ENCODE measurements at places on chromosomes 2 and 18.

DNA sequence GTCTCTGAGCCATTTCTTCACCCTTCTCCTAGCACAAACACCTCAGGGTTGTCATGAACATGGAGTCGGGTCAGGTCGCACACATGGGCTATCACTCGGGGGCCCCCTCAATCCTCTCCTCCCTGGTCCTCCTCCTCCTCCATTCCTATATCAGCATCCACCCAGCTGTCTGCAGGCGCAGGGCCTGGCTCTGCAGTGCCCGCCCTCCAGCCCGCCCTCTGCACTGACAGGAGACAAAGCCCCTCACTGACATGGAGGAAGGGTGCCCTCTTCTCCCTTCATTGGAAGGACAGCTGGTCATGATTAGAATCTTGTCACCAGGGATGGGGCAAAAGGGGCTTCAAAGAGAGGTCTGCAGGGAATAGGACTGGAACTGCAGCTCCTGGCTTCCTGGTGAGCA lies 21.7 kb downstream of the HS1BP3 start:
- DNase-seq, result no peak

- DNase-seq, result no peak
Observed at GRCh38 chr2:210586381-210586780, 30.0 kb downstream of the CPS1 start.

- DNase-seq, result peak; percentile 31
Observed at GRCh38 chr2:41764919-41765318, 282.9 kb upstream of the PKDCC start.

DNA sequence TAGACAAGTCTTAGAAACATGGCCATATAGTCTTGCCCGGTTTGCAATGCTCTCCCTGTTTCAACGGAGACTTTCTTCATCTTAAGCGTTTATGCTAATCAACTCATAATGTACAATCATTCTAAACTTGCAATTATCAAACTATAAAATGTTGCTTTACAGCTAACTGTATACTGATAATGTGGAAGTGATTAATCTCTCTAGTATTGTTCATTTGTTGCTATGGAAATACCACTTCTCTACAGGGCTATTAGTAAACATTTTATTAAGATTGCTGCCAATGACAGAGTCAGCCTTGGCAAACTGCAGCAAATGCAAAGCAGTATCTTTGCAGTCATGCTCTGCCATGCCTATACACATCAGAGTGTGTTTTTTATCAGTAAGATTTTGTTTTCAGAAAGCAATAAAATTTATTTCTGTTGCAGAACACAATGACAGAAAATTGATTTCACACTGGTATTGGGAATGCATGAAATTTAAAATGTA lies 1201.8 kb upstream of the CDH2 start:
- DNase-seq, result no peak

DNA sequence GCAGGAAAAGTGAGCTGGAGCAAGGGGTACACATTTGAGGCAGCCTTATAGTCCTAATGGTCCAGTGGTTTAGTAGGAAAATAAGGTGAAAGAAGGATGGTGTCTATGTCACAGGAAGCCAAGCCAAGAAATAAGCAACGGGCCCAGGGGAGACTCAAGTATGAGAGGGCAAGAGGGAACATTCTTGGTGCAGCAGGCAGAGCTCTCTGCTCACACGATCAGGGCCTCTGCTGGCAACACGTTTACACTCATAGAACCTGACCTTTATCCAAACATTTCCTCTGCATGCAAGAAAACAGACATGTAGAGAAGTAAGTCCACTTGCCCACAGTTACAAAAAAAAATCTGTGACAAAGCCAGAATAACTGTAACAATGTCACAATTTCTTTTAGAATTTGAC lies 32.6 kb upstream of the LRRC30 start:
- no peak for DNase-seq

- no peak for DNase-seq
Observed at GRCh38 chr2:196492946-196493345, 146.6 kb upstream of the CCDC150 start.

DNA sequence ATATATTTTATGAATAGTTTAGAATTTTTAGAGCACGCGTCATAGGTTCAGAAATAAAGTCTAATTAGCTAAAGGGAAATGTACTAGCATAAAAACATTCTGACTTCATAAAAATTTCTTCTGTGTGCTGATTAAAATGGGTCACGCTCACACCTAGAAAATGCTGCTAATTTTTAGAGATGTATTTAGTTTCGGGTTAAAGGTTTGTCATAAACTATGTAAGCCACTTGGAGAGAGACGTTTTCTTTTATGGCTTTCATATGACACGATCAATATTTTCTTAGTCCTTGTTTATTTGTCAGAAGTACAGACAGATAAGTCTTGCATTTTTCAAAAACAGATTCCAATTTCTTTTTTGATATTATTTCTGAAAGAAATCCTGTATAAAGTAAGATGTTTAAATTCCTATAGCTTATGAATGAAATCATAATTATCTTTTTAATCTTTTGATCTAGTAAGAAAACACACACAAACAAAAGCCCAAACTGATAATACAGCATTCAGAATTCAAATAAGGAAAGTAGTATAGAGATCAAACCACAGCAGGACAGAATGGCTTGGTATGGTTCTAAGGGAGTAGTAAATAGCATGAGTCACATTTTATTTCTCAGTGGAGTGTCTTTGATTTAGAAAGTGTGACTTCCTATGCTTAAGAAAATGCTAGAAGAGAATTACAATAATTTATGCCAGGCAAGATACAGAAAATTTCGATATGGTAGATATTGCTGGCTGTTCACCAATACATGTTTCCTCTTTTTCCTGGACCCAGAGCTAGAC lies 236.6 kb downstream of the GPD2 start:
- DNase-seq, result no peak

DNA sequence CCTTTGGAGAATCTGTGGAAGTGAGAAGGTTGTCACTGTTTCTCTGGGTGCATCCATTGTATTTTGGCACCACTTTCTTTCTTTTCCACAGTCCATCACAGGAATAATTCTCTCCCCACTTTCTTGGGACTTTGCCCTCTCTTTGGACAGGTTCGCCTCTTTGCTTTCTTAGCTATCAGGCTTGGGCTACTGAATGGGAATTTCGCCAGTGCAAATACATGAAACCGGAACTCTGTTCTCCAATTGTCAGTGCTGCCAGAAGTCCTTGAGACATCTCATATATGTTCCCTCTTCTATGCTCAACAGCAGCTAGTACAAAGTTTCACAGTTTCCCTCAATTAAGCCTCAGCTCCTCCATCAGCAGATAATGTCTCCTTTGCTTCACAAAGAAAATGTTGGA lies 76.2 kb downstream of the NABP1 start:
- DNase-seq, result no peak

GRCh38 chr18:48136827-48137373 lies 206.4 kb upstream of the SMAD2 start:
- DNase-seq, result peak; percentile 43

GRCh38 chr18:44748582-44748981 lies 67.9 kb downstream of the SETBP1 start:
- DNase-seq, result no peak

DNA sequence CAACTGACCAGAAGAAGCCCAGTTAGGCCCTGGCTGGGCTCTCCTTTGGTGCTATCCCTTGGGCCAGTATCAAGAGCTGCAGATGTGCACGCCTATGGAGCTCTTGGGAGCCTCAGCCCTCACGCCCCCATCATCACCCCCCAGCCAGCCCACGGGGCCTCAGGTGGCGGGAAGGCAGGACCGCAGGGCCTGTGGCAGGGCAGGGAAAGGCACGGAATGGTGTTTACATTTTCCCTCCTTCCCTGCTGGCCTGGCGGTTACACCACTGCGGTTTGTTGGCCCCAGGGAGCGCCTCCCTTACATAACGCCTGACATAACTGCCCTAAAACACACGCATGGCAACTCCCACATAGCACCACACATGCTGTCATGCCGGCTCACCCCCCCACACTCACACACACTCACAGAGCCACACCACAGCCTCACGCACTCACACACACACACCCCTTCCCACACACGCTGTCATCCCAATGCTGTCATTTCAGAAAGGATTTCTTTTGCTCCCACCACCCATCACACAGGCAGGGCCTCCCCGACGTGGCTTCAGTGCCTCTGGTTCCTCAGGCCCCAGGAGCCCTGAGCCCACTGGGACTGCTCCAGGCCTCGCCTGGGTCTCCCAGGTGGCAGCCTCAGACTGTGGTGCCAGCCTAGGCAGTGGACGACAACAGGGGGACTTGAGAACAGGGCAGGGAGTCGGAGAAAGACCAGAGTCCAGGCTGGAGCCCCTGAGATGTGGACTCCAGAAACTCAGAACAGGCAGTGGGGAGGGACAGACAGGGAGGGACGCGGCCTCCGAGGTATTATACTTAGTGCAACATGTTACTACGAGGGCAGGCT lies 15.7 kb downstream of the ZFP36L2 start:
- DNase-seq, result no peak

- no peak for DNase-seq
Observed at GRCh38 chr2:239727776-239728600, 297.2 kb downstream of the NDUFA10 start.

DNA sequence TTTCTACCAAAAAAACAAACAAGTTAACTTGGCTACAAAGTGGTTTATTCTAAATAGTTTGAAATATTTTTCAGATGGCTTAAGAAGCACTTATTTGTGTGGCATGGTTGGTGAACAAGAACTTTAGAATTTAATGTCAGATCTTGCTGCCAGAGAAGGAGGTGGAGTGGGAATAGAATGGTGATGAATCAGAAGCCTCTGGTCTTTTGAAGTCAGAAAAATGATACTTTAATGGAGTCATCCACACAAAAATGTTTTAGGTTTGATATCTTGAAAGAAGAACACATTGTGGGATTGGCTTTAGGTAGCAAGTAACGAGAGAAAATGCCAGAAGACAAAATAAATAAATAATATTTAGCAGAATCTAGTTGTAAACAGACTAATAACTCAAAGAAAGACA lies 243.1 kb upstream of the FANCL start:
- no peak for DNase-seq

- no peak for DNase-seq
Observed at GRCh38 chr2:46123013-46123412, 174.2 kb upstream of the EPAS1 start.

DNA sequence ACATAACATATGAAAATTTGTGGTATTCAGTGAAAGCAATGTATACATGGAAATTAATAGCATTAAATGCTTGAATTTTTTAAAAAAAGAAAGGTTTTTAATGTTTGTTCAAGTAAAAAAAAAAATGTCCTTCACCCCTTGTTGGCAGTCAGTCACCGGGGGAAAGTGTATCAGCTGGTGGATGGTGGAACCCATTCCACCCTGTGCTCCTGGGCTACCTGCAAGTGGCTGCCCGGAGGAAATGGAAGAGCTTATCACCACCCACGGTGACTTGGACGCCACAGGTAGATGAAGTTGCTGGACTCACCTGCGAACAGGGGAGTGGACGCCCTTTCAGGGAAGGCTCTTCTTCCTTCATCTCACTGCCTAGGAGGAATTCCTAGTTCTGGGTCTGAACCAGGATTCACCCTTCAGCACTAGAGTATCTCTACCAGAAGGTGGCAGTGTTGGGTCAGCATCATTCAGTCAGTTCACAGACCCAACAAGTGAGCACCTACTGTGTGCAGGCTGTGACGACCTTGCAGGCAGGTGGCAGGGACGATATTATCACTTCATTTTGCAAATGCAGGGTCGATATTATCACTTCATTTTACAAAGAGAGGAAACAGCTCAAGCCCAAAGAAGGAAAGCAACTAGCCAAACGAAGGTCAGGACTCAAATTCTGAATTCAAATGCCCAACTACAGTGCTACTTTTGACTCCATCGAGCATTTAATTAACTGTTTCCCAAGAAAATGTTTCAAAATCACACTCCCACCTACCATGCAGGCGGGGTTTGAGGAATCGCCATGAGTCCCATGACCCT lies 35.8 kb downstream of the CIB4 start:
- peak; percentile 50 for DNase-seq

DNA sequence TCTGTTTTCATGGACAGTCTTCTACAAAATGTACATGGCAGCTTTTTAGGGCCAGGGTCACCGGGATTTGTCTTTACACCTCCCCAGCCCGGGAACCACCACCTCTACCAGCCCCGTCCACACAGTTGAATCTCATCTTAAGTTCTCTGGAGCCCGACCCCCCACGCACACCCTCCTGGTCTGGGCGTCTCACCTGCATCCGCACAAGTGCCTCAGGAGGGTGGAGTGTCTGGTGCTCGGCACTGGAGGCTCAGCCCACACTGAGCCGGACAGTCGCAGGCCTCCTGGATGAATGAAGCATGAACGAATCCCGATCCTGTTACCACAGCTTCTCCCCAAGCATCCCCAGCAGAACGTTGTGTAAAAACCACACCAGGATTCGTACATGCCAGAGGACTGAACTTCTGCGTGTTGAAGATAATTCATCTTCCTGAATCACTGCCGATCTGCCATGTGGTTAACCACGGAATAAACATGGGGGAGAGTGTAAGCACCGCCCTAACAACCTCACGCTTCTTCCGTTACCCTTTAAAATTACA lies 162.0 kb downstream of the RTP5 start:
- DNase-seq, result no peak

GRCh38 chr2:102063487-102063911 lies 71.7 kb downstream of the IL1R2 start:
- DNase-seq, result no peak

- no peak for DNase-seq
Observed at GRCh38 chr2:196365145-196365544, 193.8 kb upstream of the STK17B start.

DNA sequence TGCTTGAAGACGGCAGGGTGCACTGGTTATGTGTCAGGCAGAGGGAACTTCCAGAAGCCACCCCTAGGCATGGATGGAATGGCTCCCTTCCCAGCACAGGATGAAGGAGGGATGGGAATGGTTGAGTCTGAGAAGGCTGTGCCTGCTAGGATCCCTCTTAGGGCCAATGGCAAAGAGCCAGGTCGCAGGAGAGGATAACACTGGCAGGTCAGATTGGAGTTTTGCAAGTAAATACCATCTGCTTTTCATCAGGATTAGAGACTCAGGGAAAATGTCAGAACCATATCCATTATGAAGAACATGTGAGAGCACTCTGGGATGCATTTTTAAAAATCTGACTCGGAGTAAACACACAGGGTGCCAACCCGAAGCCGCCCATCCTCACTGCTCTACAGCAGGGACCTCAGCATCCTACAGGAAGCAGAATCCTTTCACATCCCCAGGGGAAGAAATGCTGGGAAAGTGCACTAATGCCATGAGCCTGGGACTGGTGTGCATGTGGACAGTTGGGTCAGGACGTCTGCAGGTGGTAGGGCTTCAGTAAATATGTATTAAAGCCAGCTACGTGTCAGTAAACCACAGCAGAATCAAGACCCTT lies 139.9 kb downstream of the MYT1L start:
- DNase-seq, result no peak

DNA sequence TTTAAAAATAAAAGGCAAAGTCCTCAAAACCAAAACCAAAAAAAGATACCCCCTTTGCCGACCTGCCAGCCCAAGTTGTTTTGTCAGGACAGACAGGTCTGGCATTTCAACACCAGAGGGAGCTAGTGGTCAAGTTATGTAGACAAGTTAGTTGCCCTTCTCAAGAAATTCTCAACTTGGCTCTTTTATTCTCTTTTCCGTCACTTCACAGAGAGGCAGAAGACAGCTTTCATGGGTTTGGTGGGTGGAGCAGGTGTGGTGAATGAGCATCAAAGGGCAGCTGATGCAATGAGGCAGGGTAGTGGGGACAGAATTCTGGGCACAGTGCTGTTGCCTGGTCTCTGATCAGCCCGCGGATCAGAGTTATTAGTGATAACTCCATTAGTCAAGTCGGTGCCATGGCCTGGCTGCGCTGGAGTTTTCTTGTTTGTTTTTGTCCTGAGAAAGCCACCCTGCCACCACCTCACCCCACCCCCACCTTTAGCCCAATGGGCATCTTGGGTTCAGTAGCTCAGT lies 303.7 kb upstream of the EPAS1 start:
- DNase-seq, result peak; percentile 44

All from COR-L47 (cell line).